ENCODE measurements at places on chromosomes 4 and X.

DNA sequence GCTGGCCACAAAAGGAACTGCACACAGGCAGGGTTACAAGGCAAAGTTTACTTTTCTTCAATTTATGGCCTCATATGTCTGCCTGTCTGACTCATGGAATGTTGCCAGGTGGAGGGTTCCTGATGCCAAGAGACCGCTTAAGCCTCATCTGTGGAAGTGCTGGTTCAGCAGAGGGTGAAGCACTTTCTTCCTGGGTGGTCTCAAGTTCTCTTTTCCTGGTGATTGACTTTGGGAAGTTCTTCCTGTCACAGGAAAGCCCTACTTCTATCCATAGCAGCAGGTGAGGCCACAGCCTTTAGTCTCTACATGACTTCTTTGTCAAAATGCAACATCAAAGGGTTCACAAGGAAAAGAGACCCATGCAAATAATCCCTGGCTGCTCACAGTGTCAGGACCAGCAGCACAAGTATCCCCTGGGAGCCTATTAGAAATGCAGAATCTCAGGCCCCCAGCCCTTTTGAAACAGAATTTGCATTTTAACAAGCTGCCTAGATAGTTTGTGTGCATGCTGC lies 81.4 kb upstream of the IGFBP7 start:
- DNase-seq, result peak; percentile 47

DNA sequence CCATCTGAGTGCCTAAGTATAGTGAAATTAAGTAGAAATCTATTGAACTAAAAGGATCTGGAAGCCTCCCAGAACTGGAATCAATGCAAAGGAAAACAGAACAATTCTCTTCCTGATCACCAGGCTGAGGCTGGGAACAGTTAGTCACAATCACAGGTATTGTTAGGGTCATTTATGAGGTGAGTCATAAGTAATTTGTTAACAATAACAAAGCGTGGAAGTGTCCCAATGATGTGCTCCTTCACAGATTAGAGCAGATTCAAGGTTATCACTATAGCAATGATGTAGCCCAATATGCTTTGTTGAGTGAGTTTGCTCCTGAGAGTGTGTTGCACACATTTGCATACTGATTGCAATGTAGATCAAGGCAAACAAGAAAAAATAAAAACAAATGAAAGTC lies 228.1 kb downstream of the ZNF674 start:
- DNase-seq, result no peak

DNA sequence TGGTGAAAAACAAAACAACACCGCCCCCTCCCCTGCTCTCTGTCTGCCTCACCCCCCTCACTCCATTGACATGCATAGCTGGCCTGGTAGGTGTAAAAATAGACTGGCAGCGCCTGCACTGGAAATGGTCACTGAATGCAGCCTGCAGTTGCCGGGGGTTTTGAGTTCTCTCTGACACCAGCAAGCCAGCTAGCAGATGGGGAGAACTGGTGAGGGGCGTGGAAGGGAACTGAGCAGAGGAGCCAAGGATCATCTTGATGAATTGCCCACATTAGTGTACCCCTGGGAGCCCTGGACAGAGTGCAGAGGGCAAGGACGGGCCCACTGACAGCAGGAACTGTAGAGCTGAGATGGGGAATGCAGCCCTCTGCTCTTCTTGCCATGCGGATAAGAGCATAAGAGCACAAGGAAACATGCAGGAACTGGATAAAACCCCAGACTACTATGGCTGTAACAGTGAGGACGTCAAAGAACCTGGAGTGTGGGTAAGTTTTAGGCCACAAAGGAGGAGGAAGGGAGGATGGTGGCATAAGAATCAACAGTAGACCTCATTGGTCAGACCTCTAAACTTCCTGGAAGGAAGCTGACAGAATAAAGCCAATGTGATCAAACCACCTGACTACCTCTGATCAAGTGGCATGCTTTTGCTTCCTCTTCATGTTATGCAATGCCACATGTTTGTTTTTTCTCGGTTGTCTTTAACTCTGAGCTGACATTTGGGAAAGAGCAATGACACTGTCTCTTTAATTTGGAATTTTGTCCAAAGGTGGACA lies 96.3 kb downstream of the ANK2 start:
- no peak for DNase-seq

DNA sequence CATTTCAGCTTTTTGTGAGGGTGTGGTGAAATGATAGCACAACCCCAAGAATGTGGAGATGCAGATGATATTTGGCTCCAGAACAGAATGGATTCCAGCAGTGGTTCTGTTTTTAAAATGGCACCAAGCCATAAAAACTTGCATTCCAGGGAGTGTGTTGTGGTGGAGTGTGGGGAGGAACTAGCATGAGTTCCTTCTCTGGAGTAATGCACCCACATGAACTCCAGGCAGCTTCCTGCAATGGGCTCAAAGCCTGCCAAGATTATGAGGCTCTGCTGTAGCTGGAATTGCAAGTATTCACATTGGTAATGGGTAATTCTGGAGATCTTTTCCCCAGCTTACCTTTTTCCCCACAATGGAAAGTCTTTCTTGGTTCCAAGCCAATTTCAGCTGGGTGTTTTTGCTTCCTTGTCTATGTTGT lies 161.4 kb downstream of the RAB28 start:
- peak; percentile 99 for DNase-seq

DNA sequence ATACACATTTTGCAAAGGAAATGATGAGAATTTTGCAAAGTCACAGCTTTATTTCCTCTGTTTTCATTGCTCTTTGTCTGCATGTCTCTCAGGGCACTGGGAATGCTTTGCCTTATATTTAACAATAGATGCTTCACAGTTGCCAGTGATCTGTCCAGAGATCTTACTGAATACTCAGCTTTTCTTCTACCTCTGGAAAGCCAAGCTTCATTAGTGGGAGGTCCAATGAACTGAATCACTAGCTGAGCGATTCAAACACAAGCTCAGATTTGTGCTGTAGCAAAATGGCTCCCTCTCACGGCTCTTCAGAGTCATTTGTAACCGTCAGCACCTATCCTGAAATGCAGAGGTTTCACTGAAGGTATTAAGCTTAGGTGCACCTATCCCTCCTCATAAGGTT lies 138.9 kb downstream of the DCLK2 start:
- DNase-seq, result peak; percentile 89

- peak; percentile 5 for DNase-seq
Measured at GRCh38 chrX:118595501-118596042, 100.0 kb downstream of the DOCK11 start.

GRCh38 chr4:64582492-64582891 lies 173.2 kb upstream of the TECRL start:
- DNase-seq, result no peak

GRCh38 chr4:176383273-176384077 lies 63.7 kb downstream of the SPCS3 start:
- peak; percentile 64 for DNase-seq

DNA sequence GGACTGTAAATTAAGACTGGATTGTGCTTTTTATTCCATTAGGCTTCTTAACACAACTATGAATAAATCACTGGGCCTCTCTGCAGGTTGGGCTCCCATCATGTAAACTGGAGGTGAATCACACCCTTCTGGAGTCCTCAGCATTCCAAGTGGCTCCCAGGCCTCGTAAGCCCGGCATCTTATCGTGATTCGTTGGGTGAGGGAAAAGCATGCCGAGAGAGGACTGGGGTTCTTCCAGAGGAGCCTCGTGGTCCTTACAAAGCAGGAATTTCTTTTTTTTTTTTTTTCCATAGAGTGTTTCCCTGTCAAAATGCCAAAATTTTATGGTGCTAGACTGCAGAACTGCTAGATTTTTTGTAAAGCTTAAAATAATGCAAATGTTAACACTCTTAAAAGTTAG lies 20.0 kb downstream of the CLDN22 start:
- DNase-seq, result peak; percentile 12

DNA sequence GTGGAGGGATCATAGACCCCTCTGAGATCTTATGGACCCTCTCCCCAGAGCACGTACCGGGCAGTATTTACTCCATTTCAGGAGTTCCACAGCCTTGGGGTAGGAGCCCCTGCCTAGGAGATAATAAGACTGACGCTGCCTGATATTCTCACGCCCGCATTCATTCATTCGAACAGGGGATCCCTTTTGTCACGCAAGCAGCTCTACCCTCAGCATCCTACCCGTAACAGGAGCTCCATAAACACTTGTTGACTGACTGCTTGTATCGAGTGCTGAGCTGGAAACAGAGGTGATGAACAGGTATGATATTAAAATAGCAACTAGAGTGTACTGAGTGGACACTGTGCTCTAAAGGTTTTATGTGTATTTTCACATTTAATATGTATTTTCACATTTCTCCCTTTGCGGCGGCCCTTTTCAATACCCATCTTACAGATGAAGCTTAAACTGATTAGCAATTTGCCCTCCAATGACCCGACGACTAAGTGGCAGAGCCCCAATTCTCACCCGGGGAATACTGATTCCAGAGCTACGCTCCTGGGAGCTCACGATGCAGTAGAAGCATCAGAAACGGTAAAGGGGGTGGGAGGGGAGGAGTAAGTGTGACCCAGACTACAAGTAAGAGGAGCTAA lies 888 bp downstream of the RAB28 start:
- DNase-seq, result peak; percentile 28

DNA sequence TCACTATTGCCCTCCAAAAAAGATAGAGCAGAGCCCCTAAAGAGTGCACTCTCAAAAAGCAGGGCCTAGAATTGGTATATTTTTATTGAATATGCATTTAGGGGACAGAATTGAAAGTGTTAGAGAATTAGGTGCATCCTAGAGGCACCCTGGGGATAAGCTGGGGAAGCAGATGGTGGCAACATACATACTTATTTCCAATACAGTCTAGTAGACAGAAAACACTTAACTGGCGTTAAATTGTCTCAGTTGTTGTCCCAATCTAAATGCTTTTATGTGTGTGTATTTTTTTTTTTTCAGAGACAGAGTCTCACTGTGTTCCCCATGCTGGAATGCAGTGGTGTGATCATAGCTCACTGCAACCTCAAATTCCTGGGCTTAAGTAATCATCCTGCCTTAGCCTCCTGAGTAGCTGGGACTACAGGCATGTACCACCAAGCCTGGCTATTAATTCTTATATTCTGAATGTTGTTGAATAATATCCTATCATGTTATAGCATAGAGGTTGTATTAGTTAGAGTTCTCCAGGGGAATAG lies 481.8 kb downstream of the GRXCR1 start:
- DNase-seq, result no peak

GRCh38 chrX:9221781-9222180 lies 187.9 kb upstream of the FAM9B start:
- no peak for DNase-seq

DNA sequence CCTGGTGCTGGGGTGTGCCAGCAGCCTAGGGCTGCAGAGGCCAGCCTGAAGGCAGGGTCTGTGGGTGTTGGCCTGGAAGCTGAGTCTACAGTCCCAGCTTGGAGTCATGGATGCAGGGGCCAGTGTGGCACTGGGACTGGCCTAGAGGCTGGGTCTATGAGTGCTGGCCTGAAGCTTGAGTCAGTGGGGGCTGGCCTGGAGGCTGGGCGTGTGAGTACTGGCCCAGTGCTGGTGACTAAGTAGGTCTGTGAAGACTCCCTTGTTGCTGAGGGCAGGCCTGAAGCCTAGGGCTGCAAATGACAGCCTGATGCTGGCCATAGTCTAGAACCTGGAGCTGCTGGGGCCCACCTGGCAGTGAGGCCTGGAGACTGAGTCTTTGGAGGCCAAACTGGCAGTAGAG lies 31.3 kb upstream of the ALG13 start:
- no peak for DNase-seq

GRCh38 chrX:78595901-78596502 lies 63.1 kb downstream of the RTL3 start:
- no peak for DNase-seq

DNA sequence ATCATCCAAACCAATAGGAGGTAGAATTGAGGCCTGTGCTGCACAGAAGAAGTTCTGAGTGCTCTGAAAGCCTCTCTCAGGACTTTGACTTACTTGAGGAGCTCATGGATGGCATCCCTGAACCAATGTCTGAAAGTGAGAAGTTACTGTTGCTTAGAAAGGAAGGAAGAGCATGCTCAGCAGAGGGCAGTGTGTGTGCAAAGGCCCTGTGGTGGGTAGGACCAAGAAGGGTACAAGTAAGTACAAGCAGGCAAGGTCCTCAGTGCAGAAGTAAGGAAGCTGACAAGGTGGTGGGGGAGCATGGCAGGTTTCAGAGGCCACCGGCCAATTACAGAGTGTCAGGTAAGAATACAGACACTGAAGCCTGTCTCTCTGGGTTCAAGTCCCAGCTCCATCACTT lies 31.4 kb upstream of the LGI2 start:
- no peak for DNase-seq

DNA sequence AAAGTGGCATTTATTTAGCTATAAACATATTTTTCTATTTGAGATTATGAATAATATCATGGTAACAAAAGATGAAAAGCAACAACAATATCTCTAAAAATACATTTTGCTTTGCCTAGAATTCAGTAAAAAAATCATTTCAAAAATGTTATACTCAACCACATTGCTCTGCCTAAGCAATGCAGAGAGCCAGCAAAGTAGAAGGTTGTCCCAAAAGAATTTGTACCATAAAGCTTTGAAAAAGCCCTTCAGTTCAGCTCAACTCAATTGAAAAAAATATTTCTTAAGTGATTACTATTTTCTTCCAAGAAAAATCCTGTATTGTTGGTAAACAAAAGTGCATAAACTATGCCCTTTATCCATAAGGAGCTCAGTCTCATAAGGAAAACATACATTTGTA lies 301.2 kb upstream of the ARSJ start:
- no peak for DNase-seq

DNA sequence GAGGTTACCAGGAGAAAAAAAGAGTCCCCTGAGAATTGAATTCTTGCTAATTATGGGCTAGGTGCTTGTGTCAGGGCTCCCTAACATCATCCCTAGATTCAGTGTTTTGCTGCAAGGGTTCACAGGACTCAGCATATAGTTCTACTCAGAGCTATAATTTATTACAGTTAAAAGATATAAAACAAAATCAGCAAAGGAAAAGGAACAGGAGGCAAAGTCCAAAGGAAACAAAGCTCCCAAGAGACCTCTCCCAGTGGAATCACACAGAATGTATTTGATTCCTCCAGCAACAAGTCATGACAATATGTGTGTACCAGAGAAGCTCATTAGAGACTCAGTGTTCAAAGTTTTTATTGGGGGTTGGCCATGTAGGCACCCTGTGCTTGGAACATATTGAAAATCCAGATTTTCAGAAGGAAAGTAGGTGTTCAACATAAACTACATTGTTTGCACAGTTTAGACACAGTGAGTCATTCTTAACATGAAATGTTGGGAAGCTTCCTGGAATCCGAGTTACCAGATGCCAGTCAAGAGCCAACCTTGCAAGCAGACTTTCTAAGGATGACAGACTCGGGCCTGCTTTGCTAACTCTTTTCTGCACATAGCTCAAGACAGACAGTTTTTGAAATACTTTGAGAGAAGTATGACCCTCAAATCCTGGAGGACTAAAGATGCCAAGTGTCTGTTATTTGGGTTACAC lies 311.3 kb upstream of the EMCN start:
- no peak for DNase-seq

DNA sequence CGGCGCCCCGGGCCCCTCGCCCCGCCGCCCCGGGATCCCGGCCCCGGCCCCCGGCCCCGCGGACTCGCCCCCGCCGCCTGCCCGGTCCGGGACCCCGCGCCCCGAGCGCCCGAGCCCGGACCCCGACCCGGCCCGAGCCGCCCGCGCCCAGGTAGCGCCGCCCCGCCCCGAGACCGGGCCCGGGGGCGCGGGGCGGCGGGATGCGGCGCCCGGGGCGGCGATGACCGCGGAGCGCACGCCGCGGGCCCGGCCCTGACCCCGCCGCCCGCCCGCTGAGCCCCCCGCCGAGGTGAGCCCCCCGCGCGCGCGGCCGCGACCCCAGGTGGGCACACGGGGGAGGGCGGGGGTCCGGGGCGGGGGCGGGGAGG lies 224 bp downstream of the FGFRL1 start:
- no peak for DNase-seq

GRCh38 chr4:185880571-185880970 lies 68.6 kb upstream of the SORBS2 start:
- no peak for DNase-seq
